ENCODE measurements at places on chromosomes 6 and 20.

- DNase-seq: no peak
Observed at GRCh38 chr20:21388566-21388965, 8.8 kb downstream of the NKX2-4 start.

DNA sequence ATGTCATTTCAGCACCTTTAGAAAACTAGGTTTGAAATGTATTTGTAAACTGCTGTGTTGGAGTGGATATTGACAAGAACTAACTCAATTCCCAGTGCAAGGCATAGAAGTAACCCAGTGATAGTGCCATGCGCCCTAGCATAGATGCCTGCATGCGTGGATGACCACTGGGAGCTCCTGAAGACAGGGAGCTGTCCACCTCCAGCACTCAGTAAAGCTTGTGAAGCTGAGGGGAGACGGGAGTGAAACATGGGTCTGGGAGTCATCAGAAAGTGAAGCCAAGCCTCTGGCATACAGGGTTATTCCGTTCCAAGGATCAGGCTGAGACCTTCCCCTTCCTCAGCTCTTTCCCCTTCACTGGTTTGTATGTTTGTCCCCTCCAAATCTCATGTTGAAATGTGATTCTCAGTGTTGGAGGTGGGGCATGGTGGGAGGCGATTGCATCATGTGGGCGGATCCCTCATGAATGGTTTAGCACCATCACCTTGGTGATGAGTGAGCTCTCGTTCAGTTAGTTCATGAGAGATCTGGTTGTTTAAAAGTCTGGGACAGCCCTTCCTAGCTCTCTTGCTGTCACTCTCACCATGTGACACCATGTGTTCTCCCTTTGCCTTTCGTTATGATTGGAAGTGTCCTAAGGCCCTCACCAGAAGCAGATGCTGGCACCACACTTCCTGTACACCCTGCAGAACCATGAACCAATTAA is 146.5 kb upstream of the FERMT1 start:
- DNase-seq: no peak

GRCh38 chr6:27834879-27835549 is 77.2 kb downstream of the OR2B2 start:
- DNase-seq: no peak

- DNase-seq: no peak
Observed at GRCh38 chr6:37551002-37551401, 51.3 kb upstream of the CCDC167 start.

DNA sequence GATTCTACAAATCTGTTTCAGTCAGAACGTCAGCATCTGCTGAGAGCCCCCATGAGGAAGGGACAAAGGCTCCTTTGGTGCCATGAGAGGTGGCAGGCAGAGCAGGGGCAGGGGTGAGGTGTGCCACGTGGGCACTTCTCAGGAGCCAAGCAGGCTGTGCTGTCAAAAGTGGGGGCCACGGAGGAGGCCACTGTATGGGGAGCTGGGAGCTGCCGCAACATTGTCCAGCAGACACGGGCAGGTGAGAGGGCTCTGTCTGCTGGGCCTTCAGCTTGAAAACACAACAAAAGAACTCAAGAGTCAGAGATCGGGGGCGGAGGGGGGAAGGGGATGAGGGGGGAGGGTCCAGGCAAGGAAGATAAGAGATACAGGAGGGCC is 21.6 kb upstream of the FOXP4 start:
- DNase-seq: no peak

GRCh38 chr6:31614075-31614619 is 887 bp upstream of the AIF1 start:
- DNase-seq: no peak

DNA sequence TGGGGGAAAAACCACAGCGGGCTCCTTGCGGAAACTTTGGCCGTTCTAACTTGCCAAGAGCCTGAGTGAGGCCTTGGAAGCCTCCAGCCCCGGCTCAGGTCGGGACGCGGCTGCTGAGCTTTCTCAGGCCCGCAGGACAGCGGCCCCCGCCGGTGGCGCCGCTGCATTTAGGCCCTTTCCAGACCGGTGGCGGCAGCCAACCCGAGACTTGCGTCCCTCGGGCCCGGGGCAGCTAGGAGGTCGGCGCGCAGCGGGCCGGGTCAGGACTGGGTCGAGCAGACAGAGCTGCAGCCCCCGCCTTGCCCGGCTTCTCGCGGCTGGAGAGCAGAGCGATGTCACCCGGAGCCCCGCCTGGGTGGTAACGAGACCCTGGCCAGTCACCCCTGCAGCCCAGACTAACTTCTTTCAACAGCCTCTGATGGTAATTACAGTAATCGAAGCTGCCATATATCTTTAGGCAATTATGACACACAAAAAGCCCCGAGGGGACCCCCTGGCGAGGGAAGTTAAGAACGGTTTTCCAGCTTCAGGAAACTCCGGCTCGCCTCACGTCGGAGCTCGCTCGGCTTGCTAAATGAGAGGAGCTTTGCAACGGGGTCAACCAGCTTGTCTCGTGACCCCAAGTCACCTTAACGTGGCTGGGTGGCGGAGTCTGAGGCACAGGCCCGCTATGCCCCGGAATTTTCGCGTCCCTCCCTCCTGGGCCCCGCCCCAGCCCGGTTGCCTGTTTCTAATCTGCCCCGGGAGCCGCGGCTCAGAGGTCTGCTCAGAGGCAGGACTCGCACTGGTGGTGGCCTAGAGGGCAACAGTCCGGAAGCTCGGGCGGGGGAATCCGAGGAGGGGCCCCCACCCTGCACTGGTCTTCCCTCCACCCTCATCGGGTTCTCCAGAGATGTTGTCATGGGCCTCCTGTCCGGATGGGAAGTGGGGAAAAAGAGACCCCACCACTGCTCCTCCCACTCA is 3.0 kb downstream of the NR2E1 start:
- DNase-seq: no peak

DNA sequence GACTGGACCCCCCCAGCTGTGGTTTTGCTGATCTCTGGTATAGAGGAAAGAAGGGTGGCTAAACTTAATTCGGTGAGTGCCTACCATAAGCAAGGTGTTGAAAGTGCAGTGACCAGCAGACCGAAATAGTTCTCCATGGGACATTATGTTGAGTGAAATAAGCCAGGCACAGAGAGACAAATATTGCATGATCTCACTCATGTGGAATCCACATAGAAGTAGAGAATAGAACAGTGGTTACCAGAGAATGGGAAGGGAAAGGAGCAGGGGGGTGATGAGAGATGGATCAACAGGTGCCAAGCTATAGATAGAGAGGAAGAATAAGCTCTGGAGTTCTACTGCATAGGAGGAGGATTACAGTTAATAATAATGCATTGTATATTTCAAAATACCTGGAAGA is 9.7 kb upstream of the GCNT2 start:
- DNase-seq: no peak

- no peak for DNase-seq
Observed at GRCh38 chr6:14875481-14876063, 370.3 kb upstream of the JARID2 start.

- DNase-seq: no peak
Observed at GRCh38 chr20:64092258-64093012, 8.2 kb upstream of the LKAAEAR1 start.

- no peak for DNase-seq
Observed at GRCh38 chr6:31597006-31597405, 4.2 kb upstream of the NCR3 start.

DNA sequence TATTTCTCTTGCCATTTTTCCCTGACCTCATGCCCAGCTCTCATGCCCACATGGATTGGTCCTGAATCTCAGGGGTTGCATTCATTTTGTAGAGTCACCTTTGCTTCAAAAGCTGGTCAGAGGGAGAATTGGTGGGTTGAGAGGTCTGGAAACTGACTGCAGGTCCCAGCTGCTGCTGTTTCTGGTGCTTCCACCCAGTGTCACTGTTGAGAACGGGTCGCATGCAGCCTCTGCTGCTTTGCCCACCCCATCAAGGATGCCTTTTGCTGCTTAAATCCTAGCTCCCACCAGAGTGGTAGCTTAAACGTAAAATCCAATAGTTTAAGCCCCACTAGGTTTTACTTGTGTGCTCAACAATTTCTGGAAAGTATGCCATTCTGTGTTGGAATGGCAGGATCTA is 211.4 kb upstream of the TSHZ2 start:
- no peak for DNase-seq

DNA sequence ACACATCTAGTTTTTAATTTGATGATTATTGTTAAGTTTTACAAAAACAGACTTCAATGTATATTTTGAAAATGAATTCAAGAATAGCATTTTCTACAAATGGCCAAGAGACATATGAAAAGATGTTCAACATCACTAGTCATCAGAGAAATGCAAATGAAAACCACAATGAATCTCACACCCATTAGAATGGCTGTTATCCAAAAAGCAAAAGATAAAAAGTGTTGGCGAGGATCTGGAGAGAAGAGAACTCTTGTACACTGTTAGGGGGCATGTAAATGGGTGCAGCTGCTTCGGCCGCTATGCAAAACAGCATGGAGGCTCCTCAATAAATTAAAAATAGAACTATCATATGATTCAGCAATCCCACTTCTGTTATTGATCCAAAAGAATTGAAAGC is 185.8 kb upstream of the CCN2 start:
- no peak for DNase-seq

DNA sequence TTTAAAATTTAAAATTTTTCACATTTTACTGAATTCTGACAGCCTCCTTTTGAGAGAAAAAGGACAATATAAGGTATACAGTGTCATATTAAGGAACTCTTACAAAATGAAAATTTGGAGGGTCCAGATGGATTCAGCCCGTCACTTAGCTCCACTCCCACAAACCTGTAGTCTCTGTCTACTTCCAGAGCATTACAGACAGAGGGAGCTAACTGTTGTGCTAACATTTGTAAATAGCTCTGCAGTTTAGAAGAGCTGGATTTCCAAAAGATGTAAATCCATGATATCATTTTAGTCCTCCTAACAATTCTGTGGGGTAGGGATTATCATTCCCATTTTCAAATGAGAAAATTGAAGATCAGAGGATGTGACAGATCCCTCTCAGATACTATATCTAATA is 16.1 kb upstream of the SERINC3 start:
- DNase-seq: no peak

DNA sequence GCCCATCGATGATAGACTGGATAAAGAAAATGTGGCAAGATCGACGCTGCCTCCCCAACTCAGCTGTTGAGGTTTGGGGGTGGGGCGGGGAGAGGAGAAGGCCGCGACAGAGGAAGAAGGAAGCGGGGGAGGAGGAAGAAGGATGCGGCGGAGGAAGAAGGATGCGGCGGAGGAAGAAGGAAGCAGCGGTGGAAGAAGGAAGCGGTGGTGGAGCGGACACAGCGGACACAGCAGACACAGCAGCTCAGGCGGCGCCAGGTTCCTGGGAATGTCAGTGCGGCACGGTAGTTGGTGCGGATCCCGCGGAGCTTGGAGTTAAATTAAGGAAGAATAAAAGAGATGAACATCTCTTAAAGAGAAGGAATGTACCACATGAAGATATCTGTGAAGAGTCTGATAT is 163.9 kb upstream of the NT5E start:
- no peak for DNase-seq

- no peak for DNase-seq
Observed at GRCh38 chr6:30042476-30042875, 18.6 kb upstream of the POLR1H start.

- no peak for DNase-seq
Observed at GRCh38 chr20:1901704-1902103, 6.5 kb downstream of the SIRPA start.

GRCh38 chr6:37637562-37638413 is 59.9 kb downstream of the MDGA1 start:
- DNase-seq: no peak

- DNase-seq: peak; percentile 57
Observed at GRCh38 chr6:99613409-99613704, 6.7 kb downstream of the PRDM13 start.

GRCh38 chr6:134035823-134036296 is 16.6 kb downstream of the SLC2A12 start:
- DNase-seq: no peak

DNA sequence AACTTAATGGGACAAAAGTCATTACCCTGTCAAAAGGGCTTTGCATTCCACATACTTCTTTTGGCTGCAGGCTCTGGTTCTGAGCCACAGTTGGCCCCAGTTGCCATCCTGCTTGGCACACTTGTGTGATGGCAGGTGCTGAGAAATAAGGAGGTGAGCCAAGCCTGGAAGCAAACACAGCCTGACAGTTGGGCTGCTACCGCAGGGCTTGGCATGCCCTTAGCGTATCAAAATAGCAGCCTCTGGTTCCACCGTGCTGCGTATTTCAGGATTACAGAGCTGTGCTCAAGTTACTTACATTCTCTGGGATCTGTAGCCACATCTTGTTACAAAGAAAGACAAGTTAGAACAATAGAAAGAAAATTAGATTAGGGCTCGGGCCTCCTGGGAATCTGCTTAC is 11.1 kb downstream of the MTHFD1L start:
- DNase-seq: no peak

DNA sequence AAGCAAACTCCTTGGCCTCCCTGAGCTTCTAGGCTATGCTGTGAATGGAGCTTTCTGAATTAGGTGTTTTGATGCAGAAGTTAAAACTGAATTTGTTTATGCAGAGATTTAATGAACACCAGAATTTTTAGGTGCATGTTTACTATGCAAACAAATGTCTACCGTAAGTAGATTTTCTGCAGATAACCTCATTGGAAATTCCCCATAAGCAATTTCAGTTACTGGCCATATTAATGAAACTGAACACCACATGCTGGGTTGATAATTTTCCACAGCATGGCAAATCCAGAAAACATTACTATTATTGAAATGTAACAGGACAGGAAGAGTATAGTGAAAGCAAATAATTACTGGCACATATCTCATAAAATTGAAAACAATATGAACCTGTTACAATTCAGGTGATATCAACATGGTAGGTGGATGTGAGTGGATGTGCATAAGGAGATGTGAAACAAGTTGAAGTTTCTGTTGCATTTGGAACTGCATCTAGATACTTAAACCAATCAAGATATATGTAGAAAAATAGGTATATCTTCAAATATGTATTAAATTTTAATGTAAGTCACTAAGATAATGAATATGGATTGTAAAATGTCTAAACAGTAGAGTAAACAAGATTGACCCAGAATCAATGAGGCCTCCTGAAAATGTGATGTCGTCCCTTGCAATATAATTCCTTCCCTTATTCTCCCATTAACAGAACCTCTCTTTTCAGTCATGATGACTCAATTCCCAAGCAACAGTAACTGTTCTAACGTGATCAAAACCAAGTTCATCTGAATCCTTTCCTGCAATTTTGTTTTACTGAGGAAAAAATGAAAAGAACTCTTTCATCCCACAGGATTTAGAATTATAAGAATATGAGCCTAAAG is 11.0 kb downstream of the PTCHD4 start:
- DNase-seq: no peak

DNA sequence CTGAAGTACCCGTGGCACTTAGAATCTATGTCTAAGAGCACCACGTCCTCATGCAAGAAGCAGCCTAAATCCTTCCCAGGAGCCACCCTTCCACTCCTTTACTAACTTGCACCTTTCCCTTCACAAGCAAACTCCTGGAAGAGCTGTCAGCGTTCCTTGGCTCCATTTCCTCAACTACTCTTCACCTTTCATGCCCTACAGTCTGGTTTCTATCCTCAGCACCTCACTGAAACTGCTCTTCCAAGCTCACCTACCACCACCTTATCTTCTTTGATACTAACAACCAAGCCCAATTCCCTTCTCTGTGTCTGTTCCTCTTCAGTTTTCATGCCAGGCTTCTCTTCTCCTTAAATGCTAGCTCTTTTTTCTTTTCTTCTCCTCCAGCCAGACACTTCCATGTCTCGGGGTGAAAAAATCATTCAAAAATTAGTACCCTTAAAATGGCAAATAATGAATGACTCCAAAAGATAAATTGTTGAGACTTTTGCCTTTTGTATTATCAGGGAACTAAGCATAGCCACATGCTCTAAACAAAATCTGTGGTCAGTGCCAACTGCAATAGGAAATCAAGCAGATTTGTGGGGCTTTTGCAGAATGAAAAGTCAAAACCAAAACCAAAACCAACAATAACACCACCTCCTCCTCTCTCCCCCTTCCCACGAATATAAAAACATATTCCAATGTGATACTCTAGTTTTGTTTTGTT is 149.6 kb upstream of the KCNK16 start:
- no peak for DNase-seq
